Pancreas (tissue), 10 donors: ENCODE measurements at places on chromosomes 6 and 20. TPM values are rescaled to one million over a fixed set of nuclear protein-coding genes. Genes with fewer than 3 reads are reported as not detected.

DNA sequence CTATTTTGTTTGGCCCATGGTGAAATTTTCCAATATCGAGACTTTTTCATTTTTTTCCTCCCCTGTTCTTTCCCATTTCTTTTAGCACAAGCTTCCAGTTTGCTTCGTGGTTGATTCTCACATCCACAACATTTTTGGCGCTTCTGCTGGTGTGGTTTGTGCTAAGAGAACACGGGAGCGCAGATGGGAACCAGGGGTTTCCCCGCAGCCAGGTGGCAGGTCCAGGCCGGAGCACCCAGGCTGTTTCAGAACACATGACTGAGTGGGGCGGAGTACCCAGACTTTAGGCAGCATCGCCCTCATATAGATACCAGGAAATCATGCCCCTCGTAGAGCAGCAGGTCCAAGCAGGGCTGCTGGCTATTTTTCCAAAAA lies 58.0 kb downstream of the SYTL3 start:
- H3K27ac ChIP-seq, result no peak overlapping the region
- peaks cover 15% of the 10 kb centered on the region for H3K4me1 ChIP-seq
- DNase-seq, result no peak
- no peak overlapping the region for H3K4me3 ChIP-seq
- no peaks in the 10 kb centered on the region for H3K27me3 ChIP-seq

Gene CLPSL2
- 2.4 TPM for total RNA-seq

Gene HDGFL1
- total RNA-seq, result not detected

DNA sequence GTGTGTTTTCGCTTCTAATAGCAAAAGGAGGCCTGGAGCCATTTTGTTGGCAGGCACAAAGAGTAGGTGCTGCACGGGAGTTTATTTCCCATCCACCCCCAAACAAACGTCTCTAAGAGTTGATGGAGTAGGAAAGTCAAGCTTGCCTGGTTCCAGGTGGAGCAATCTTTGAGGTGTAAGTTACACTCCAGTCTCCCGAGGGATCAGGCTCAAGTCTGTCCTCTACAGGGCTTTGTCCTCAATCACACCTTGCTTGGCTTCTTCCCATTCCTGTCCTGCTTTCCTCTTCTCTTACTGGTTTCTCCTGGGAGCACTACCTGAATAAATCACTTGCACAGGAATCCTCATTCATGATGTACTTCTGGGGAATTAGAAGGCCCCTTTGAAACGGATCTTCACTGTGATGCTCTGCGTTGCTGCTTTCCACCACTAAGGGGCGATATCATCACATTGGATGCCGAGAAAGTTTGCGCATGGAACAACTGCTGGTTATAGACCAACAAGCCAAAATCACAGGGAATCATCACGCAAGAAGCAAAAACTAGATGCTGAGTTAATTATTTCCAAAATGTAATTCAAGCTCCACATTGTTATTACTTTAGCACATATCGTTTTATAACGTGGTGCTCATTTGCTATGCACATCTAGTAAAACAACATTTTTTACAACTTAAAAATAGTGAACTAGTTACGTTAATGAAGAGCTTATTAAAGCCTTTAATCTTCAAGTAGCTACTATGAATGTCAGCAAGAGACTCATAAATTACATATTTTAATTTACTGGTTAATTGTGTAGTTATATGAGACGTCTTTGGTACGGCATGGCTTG lies 156.8 kb downstream of the DNAH8 start:
- H3K4me3 ChIP-seq, result no peak overlapping the region
- no peaks in the 10 kb centered on the region for H3K36me3 ChIP-seq
- no peaks in the 10 kb centered on the region for H3K4me1 ChIP-seq
- H3K27ac ChIP-seq, result no peak overlapping the region
- DNase-seq, result peak; percentile 64
- no peaks in the 10 kb centered on the region for H3K27me3 ChIP-seq

DNA sequence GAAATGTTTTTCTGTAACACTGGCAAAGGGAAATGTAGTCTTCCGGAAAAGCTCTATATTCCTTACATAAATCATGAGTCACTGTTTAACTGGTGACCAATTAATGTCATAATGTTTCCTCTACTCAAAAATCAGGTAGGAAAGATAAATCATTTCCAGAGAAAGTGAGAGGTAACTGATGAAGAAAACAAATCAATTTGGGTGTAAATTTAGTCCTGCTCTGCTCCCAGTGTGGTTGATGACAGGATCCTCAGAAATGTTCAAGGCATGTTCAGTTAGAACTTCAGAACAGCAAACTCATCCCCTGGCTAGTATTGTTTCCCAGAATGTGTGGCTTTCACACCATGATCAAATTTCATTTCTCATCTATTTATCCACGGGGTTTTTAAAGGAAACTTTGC lies 38.8 kb upstream of the SPACA1 start:
- no peaks in the 10 kb centered on the region for H3K36me3 ChIP-seq
- no peak overlapping the region for H3K4me3 ChIP-seq
- no peaks in the 10 kb centered on the region for H3K27me3 ChIP-seq
- no peaks in the 10 kb centered on the region for H3K4me1 ChIP-seq
- DNase-seq, result no peak

- no peak overlapping the region for H3K4me3 ChIP-seq
- no peak for DNase-seq
- H3K4me1 ChIP-seq, result no peaks in the 10 kb centered on the region
- H3K36me3 ChIP-seq, result no peaks in the 10 kb centered on the region
- H3K27ac ChIP-seq, result peak overlapping the region; percentile 24
Observed at GRCh38 chr20:2298701-2299100, 2.9 kb downstream of the TGM3 start.

DNA sequence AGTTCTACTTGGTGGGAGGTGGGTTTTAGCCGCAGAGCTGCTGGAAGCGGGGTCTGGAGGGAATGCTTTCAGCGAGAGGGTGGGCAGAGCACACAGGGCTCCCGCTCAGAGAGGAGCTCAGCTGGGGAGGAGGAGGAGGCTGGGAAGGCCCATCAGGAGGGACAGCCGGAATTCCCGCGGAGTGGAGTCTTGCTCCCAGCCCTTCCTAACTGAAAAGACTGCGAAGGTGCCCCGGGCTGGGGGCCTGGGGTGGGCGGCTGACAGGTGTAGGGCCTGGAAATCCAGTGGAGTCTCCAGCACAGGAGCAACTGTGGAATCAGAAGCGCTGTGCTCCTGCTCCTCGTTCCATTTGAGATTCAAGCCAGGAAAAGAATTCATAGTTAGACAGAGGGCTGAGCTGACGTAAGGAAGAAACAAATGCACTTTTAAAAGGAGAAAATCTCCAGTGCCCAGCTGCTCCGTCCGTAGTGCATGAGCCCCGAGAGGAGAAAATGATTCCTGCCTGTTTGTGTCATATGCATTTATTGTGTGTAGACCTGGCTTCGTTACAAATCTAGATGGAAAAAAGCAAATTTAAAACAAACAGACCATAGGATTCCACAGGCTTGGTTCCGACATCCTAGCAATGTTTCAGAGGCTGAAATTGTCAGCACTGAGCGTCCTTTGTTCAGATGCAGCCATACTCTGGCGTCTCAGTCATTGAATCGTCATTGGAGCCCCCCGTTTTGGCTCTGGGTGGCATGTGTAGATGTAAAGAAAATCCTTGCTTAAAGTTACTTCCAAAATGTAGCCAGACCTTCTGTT lies 197.7 kb downstream of the SMOC2 start:
- no peaks in the 10 kb centered on the region for H3K36me3 ChIP-seq
- H3K4me1 ChIP-seq, result no peaks in the 10 kb centered on the region
- DNase-seq, result no peak
- no peak overlapping the region for H3K27ac ChIP-seq

DNA sequence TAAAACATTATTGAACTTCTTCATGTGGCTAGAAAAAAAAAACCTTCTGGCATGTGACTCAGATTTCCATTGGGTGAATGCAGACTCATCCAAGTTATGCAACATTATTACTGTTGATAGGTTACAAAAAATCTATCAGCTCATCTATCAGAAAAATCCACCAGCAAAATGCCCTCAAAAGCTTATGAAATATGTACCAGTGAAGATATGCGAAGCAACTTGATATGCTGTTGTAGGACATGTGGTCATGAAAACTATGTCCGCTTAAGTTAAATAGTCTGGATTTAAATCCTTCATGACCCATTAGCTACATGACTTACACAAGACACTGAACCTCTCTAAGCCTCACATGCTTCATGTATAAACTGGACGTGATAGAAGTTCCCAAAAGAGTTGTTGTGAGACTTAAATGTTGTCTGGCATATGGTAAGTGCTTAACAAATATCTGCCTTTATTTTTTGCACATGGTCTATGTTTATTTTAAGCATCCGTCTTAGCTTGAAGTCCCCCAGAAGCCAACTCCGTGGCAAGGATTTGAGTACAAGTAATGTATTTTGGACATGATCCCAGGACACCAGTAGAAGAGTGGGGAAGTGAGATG lies 12.5 kb upstream of the BFSP1 start:
- H3K36me3 ChIP-seq, result no peaks in the 10 kb centered on the region
- H3K4me3 ChIP-seq, result no peak overlapping the region
- peak overlapping the region; percentile 13 for H3K27ac ChIP-seq
- H3K4me1 ChIP-seq, result no peaks in the 10 kb centered on the region
- H3K27me3 ChIP-seq, result no peaks in the 10 kb centered on the region

DNA sequence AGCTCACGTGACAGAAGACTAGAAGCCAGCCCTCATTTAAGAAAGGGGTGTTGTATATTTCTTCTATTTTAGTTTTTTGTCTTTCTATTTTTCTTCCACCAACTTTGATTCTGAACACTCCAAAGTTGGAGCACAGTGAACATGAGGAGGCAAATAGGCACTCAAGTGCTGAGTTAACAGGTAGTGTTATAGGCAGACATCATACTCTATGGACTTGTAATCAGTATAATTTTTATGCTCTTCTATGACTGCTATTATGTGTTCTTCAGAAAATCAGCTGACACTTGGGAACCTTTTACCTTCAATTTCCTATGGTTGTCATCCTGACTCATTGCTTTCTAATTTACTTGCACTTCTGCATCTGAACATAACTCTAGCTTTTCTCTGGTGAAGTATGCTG lies 396.3 kb upstream of the EYS start:
- H3K27me3 ChIP-seq, result no peaks in the 10 kb centered on the region
- H3K27ac ChIP-seq, result no peak overlapping the region
- DNase-seq, result no peak
- no peak overlapping the region for H3K4me3 ChIP-seq
- no peaks in the 10 kb centered on the region for H3K36me3 ChIP-seq

GRCh38 chr20:23272176-23273029 lies 78.2 kb upstream of the NXT1 start:
- no peaks in the 10 kb centered on the region for H3K4me1 ChIP-seq
- no peak overlapping the region for H3K4me3 ChIP-seq
- H3K36me3 ChIP-seq, result no peaks in the 10 kb centered on the region

- no peak overlapping the region for H3K4me3 ChIP-seq
- no peak for DNase-seq
- no peaks in the 10 kb centered on the region for H3K4me1 ChIP-seq
- no peaks in the 10 kb centered on the region for H3K36me3 ChIP-seq
- H3K27ac ChIP-seq, result no peak overlapping the region
Observed at GRCh38 chr6:161736781-161737292, 463.0 kb upstream of the AGPAT4 start.

GRCh38 chr6:11769811-11770545 lies 8.6 kb downstream of the ADTRP start:
- H3K27me3 ChIP-seq, result no peaks in the 10 kb centered on the region
- no peaks in the 10 kb centered on the region for H3K36me3 ChIP-seq
- no peak overlapping the region for H3K27ac ChIP-seq
- H3K4me3 ChIP-seq, result no peak overlapping the region
- no peak for DNase-seq

GRCh38 chr20:24651171-24651975 lies 181.9 kb downstream of the SYNDIG1 start:
- H3K4me3 ChIP-seq, result no peak overlapping the region
- no peaks in the 10 kb centered on the region for H3K4me1 ChIP-seq
- DNase-seq, result no peak
- no peaks in the 10 kb centered on the region for H3K27me3 ChIP-seq

- no peaks in the 10 kb centered on the region for H3K27me3 ChIP-seq
- H3K36me3 ChIP-seq, result no peaks in the 10 kb centered on the region
- H3K27ac ChIP-seq, result no peak overlapping the region
- no peak for DNase-seq
- H3K4me1 ChIP-seq, result no peaks in the 10 kb centered on the region
- no peak overlapping the region for H3K4me3 ChIP-seq
Observed at GRCh38 chr6:106614592-106615257, 14.6 kb downstream of the RTN4IP1 start.

- DNase-seq, result no peak
- H3K4me1 ChIP-seq, result no peaks in the 10 kb centered on the region
- H3K36me3 ChIP-seq, result no peaks in the 10 kb centered on the region
- no peaks in the 10 kb centered on the region for H3K27me3 ChIP-seq
- no peak overlapping the region for H3K4me3 ChIP-seq
Observed at GRCh38 chr6:4225161-4225872, 89.9 kb upstream of the ECI2 start.

GRCh38 chr20:33348136-33348937 lies 53.0 kb downstream of the CDK5RAP1 start:
- DNase-seq, result no peak
- H3K4me1 ChIP-seq, result no peaks in the 10 kb centered on the region
- H3K27ac ChIP-seq, result no peak overlapping the region
- H3K36me3 ChIP-seq, result no peaks in the 10 kb centered on the region
- H3K4me3 ChIP-seq, result no peak overlapping the region

- no peaks in the 10 kb centered on the region for H3K4me1 ChIP-seq
- no peak for DNase-seq
- no peaks in the 10 kb centered on the region for H3K36me3 ChIP-seq
- no peaks in the 10 kb centered on the region for H3K27me3 ChIP-seq
Observed at GRCh38 chr6:169640351-169640852, 61.4 kb downstream of the WDR27 start.

Gene TXLNB
- total RNA-seq, result 0.05 TPM

DNA sequence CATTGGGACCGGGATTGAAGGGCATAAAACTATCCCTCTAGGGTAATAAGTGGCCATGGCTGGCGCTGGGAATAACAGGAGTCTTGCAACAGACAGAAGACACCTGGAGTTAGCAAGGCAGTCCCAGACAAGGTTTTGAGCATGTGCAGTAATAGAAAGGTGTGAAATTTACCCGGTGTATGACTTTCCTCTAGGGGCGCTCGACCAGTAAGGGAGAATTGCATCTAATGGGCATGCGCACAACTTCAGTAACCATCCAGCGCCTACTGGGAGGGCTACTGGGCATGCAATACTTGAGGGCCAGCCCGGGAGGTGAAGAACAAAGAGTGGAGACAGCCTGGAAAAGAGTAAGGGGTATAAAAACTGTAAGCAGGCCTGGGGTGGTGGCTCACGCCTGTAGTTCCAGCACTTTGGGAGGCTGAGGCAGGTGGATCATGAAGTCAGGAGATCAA lies 32.7 kb downstream of the SERPINB6 start:
- no peak overlapping the region for H3K4me3 ChIP-seq
- no peak overlapping the region for H3K27ac ChIP-seq
- H3K27me3 ChIP-seq, result no peaks in the 10 kb centered on the region

DNA sequence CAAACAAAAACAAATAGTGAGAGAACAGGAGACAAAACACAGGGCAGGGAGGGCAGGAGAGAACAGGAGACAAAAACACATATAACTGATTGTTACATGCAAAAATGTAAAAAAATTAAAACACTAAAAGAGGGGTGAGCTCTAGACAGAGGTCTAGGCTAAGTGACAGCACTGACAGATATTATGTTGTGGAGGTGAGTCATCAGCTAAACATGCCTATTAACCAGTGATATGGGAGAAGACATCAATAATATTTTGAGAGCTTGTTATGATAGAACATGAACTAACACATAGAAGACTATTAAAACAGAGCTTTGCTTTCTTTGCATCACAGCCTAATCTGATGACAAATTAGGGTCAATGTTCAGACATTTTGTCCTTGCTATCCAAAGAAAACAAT lies 972.7 kb downstream of the PRIM2 start:
- DNase-seq, result no peak
- H3K27me3 ChIP-seq, result no peaks in the 10 kb centered on the region
- no peaks in the 10 kb centered on the region for H3K36me3 ChIP-seq
- H3K4me3 ChIP-seq, result no peak overlapping the region
- no peaks in the 10 kb centered on the region for H3K4me1 ChIP-seq

- H3K27ac ChIP-seq, result no peak overlapping the region
- no peaks in the 10 kb centered on the region for H3K4me1 ChIP-seq
- DNase-seq, result no peak
- peaks cover 2% of the 10 kb centered on the region for H3K36me3 ChIP-seq
- H3K27me3 ChIP-seq, result no peaks in the 10 kb centered on the region
Observed at GRCh38 chr20:56483970-56484369, 15.5 kb downstream of the RTF2 start.
